Stimulated activated CD8-positive, alpha-beta memory T cell treated with anti-CD3 and anti-CD28 coated beads, Interleukin-15, amount 100 ng/mL, for 4 hours (primary cell): ENCODE measurements at places on chromosomes 1 and 21.

GRCh38 chr1:151007853-151008243, 401 bp upstream of the PRUNE1 start:
- DNase-seq: no peak

DNA sequence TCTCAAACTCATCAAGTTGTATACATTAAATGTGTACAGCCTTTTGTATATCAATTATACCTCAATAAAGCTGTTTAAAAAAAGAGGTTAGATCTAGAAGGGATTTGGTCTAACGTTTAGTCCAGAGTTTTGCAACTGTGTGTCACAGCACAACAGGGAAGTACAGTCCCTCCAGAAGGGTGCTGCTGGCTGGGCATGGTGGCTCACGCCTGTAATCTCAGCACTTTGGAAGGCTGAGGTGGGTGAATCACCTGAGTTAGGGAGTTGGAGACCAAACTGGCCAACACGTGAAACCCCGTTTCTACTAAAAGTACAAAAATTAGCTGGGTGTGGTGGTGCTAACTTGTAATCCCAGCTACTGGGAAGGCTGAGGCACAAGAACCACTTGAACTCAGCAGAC, 78.3 kb upstream of the HAO2 start:
- no peak for DNase-seq

- no peak for DNase-seq
These were observed 12.4 kb downstream of the MOV10 start for GRCh38 chr1:112686835-112687234.

DNA sequence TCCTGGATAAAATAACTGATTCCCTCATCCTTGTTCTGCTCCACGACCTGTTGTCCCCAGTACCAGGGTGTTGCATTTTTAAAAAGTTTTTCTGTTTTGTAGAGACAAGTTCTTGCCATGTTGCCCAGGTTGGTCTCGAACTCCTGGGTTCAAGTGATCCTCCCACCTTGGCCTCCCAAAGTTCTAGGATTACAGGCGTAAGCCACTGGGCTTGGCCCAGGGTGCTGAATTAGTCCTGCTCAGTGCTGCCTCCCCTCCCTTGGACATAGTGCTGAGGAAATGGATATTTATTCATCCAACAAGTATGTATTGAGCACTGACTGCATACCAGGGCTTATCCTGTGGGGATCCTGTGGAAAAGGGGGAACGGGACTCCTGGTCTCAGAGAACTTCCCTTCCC, 126.4 kb downstream of the PTPRU start:
- no peak for DNase-seq

DNA sequence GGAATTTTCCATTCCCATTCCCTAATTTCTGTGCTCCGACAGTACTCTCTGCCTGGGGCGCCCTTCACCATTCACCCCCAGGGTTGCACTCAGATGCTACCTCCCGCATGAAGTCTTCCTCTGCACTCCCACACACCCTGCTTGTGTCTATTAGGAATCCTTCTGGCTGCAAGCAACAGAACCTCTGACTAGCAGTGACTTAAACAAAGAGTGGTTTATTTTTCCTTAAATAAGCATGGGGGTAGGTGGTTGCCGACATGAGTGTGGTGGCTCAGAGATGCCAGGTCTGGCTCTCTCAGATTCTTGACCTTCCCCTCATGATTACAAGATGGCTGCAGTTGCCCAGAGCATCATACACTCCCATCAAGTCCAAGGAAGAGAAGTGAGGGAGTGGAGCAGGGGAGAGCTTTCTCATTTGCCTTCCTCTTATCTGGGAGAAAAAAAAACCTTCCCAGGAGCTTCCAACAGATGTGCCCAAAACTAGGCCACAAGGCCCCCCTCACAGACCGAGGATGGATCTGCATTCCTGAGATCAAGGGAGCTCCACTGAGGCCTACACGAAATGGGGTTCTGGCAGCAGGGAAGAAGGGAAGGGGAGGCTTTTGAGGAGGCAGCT, 49.6 kb upstream of the LBR start:
- DNase-seq: no peak

- no peak for DNase-seq
These were observed at the start of gene SGIP1 for GRCh38 chr1:66533804-66534740. SGIP1 (plus strand) TSS chr1:66534153; CDS start chr1:66534359, 206 bp downstream.

DNA sequence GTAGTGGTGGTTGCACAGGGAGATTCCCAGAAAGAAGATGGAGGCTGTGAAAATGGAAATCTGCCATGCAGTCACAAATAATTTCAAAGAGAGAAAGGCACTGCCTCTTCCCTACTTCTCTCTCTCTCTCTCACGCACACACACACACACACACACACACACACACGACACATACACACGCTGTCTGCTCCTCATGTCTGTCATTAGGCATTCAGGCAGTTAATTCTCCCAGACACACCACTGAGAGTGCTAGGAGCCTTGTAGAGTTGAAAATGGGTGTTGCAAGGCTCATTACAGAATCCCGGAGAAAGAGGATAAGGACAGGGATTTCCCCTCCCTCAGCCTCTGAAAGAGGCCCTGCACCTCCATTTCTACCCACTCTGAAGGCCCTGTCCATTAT, 47.8 kb upstream of the LRRN2 start:
- no peak for DNase-seq

- DNase-seq: no peak
These were observed 97.7 kb upstream of the JUN start for GRCh38 chr1:58881471-58881994.

DNA sequence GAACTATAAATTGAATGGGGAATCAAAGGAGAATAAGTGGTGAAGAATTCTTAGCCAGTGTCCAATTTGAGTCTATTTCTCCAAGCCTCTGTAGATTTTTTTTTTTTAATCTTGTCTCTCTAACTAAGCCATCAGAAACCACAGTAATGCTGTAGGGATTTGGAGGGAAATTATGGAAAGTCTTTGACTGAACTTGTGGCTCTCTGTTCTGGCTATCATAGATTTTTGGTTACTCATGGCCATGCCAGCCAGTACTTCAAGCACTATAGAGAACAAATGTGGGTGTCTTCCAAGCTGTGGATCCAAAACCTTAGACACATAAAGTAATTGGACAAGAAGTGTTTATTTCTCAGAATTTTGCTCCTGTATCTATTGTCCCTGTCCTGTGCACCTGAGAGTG, 147.9 kb downstream of the LRRC40 start:
- DNase-seq: no peak
